ENCODE measurements at places on chromosomes 1 and 21.

DNA sequence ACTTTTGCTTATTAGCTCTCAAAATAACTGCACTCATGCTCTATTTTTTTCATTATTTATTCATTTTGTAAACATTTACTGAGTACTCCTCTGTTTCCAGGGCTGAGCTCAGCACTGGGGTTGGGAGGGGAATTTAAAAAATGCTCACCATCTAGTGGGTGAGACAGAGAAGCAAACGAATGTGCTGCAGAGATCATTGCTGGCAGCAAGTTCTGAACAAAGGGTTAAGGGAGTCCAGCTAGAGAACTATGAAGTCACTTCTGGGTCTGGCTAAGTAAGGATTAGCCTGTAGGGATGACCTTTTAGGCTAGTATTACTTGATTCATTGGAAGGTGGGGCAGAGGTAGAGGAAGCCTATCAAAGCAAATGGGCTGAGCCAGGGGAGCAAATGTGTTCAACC lies 99.1 kb upstream of the ZNF644 start:
- no peak for DNase-seq

- no peak for DNase-seq
These were observed 228.8 kb downstream of the HHAT start for GRCh38 chr1:210557426-210558077.

- DNase-seq, result no peak
These were observed 11.6 kb downstream of the STYXL2 start for GRCh38 chr1:167105271-167106118.

DNA sequence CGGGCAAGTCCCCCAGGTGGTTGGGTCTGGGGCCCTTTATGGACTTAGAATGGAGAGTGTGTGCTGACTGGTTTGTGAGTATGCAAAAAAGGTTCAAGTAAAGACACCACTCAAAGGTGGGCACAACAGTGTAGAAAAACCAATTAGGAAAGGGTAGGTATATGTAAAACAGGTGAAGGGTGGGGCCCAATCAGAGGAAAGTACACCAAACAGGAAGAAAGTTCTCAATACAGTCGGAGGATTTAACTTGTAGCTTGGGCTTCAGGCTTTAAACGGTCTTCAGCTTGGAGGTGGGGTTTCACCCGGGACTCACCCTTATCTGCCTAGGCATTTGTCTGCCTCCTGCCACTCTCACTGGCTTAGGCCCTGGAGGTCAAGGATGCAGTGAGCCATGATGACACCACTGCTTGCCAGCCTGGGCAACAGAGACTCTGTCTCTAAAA lies 6.8 kb upstream of the PUM1 start:
- no peak for DNase-seq

- DNase-seq, result no peak
These were observed 10.4 kb downstream of the PGLYRP3 start for GRCh38 chr1:153302308-153302707.

- no peak for DNase-seq
These were observed 33.5 kb upstream of the RGS4 start for GRCh38 chr1:163035446-163036249.

DNA sequence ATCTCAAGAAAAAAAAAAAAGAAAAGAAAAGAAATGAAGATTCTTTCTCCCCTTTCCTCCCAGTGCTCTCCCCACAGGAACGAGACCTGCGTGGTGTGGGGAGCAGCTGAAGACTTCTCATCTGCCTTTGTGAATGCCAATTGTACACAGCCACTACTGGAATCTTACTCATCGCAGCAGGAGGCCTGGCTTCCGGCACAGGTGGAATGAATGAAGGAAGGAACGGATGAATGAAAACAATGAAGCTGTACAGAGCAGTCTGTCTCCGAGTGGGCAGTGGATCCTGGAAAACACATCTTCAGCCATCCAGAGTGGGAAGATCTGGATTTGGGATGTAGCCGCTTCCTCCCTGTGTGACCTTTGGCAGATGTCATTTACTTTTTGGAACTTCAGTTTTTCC lies 64.9 kb downstream of the RUNX3 start:
- DNase-seq, result no peak

- DNase-seq, result no peak
These were observed 26.5 kb downstream of the TSNAX start for GRCh38 chr1:231554969-231555368.

DNA sequence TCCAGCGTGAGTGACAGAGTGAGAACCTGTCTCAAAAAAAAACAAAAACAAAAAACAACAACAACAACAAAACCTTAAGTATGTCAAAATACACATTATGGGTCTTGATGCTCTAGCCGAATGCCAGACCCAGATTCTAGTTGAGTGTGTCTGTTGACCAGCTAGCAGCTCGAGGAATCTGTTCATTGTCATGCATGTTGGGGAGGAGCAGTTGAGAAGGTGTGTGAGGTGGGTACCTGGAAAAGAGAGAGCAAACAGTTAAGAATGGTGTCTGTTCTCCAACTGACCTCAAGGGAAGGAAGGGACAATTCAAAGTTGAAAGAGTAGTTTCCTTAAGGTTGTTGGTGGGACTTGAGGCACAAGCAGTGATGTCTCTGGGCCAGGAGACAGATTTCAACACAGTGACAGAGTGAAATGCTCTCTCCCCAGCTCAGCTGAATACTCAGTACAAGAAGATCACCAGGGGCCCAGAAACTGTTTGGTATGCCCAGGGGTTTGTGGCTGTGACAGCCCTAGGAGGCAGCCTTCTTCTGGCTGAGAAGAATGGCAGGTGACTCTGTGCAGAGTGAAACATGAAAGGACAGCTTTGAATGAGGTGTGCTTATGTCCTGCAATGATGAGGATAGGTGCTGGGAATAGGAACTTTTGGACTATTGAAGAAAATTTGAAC lies 14.4 kb upstream of the POU2F1 start:
- no peak for DNase-seq

DNA sequence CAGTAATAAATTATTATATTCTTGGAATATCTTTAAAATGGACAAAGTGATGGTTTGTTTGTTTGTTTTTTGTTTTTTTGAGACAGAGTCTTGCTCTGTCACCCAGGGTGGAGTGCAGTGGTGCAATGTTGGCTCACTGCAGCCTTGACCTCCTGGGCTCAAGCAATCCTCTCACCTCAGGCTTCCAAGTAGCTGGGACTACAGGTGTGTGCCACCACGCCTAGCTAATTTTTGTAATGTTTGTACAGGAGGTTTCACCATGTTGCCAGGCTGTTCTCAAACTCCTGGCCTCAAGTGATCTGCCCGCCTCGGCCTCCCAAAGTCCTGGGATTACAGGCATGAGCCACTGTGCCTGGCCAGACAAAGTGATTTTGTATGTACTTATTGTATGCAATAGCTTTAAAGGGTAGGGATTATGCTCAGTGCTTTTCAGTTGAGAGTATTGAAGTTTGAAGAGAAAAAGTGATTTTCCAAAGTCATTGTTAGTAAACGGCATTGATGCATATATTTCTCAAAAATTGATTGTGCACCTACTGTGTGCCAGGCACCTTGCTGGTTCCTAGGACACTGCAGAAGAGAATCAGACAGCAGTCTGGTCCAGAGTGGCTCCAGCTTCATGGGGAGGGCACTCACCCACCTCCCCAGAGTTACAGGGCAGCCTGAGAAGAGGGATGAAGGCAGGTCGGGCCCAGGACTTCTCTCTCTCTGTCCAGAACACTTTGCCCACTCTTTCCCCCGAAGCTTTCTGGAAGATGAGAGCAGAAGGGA lies 34.2 kb upstream of the TTC22 start:
- no peak for DNase-seq

GRCh38 chr1:168266644-168267186 lies 14.0 kb upstream of the TBX19 start:
- no peak for DNase-seq

DNA sequence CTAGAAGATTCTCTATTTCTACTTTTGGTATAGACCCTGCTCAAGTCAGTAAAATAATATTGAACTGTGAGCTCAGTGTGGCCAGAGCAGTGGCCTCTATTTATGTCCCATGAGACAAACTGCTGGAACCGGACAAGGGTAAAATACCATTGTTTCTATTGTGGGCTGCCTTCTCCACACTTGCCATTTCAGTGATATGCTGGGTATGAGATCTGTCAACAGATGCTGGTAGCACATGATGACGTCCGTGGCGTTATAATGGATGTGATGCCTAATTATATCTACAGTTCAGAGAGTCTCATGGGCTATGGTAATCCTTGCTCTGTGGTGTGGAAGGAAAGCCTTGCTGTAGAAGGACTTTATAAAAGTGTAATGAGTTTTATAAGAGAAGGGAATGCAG lies 2.4 kb downstream of the ACTN2 start:
- no peak for DNase-seq

DNA sequence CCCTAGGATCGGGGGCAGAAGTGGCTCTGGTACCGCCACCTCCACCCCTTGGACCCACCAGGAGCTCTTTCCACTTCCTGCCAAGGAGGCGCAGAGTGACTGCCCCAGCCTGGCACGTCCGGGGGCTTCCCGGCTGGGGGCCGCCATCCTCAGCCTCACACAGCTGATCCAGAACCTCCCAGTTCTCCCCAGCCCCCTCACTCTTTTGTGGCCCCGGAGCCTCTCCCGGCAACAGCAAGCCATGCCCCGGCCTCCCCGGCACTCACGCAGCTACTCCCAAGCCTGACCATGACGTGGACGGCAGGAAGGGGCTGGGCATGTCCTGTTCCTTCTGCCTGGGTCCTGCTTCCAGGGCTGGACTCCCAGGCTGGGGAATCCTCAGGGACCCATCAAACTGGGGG lies 17.1 kb downstream of the TP73 start:
- no peak for DNase-seq

- no peak for DNase-seq
These were observed 77.6 kb downstream of the CLIC4 start for GRCh38 chr1:24822887-24823286.

DNA sequence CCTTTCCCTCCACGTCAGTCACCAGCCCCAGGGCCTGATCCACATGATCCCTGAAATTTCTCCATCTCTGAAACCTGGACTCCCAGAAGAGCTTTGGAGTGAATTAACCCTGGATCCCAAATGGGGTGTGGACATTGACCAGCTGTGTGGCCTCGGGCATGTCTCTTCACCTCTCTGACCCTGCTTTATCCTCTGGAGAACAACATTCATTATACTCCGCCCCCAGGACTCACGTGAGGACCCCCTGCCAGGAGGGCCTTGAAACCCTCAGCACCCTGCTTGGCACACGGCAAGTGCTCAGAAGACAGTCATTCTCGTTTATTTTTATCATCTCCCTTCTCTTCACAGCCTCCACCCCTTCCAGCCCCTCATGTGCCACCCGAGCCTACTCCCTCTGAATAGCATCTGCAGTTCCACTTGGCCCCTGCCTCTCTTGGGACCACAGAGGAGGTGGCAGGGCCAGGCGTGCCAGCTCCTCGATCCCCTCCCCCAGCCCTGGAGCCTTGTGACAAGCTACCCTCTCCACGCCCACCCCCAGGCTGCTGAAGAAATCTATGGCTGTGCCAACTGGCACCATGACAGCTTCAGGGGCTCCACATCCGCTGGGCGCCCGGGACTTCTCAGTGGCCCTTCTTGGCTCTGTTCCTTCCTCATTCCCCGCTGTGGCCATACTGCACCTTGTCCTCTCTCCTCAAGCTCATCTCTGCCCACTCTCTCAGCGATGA lies 18.0 kb downstream of the ADGRB2 start:
- no peak for DNase-seq

DNA sequence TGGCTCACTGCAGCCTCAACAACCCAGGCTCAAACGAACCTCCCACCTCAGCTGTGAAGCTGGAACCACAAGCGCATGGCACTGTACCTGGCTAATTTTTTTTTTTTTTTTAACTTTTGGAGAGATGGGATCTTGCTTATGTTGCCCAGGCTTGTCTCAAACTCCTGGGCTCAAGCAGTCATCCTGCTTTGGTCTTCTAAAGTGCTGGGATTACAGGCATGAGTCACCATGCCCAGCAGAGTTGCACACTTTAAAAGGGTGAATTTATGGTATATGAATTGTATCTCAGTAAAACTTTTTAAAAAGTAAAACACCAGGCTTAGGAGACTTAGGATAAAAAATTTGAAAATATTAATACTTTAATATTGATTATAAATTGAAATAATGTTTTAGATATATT lies 99.1 kb downstream of the CLEC20A start:
- DNase-seq, result no peak

DNA sequence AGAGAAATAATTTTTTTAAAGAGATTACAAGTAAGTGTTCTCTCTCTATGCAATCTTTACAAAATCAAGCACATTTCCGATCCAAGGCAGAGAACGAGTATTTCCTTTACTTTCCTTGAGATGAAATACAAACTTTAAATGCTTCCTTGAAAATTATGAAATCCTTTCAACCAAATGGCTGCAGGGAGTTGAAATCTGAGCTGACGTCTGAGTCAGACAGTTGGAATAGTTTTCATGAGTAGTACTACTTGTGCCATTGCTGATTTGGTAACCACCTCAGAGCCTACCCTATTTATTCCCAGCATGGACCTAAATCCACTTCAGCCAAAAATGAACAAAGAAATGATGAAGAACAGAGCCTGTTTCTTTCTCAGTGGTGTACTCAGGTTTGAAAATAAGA lies 183.6 kb downstream of the GIPC2 start:
- DNase-seq, result no peak

DNA sequence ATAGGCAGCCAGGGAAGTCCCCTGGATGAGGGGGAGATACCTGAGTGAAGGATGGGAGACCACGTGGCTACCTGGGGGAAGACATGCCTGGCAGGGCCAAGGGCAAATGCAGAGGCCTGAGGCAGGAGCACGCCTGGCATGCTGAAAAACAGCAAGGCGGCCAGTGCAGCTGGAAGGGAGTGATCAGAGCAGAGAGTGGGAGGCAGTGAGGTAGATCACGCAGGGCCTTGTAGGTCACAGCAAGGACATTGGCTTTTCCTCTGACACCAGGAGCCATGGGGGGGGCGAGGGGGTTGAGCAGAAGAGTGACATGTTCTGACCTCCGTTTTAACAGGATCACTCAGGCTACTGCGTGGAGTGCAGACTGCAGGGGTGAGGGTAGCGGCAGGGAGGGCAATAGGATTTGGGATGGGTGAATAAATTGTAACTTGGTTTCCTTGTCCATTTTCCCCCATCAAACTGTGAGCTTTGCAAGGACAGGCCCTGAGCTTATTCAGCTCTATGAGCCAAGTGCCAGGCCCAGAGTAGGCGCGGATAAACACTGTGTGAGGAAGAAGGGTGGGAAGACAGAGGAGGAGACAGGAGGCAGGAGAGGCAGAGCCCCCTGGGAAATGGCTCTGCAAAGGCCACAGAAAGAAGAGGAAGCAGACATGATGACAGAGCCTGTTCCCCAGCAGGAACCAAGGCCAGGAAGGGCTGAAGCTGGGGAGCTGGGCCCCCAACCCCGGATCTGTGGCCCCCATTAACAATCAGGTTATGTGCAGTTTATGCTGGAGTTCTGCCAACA lies 16.6 kb downstream of the IFI6 start:
- no peak for DNase-seq

GRCh38 chr1:18989176-18989799 lies 32.8 kb upstream of the IFFO2 start:
- no peak for DNase-seq

GRCh38 chr1:155942578-155943141 lies 1.2 kb downstream of the RXFP4 start:
- DNase-seq, result no peak

Measured in stimulated activated CD4-positive, alpha-beta T cell treated with anti-CD3 and anti-CD28 coated beads, Interleukin-1b, Interleukin-23, amount 100 ng/mL, for 48 hours (primary cell).